ENCODE measurements at places on chromosomes 7 and 10. TPM values are rescaled to one million over a fixed set of nuclear protein-coding genes. Genes with fewer than 3 reads are reported as not detected.

DNA sequence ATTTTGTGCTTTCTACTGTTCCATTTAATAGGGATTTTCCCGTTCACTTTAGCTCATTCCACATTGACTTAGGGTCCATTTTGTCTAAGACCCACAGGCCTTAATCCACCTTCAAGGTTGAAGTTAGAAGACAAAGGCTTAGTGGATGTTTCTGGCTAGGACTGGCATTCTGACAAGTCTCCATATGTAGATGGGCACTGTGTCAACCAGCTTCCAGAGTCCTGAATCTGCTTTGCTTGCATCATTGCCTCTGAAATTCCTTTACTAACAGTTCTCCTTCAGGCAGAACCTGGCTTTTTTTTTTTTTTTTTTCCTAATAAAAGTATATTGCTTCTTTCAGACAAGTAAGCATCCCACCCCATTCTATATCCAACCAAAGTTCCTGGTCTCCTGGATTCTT lies 69.6 kb upstream of the PDCD4 start:
- H3K4me1 ChIP-seq = peaks cover 41% of the 10 kb centered on the region
- DNase-seq = no peak
- H3K4me3 ChIP-seq = peak overlapping the region; percentile 43
- H3K27me3 ChIP-seq = no peaks in the 10 kb centered on the region
- no peaks in the 10 kb centered on the region for H3K36me3 ChIP-seq
- peak overlapping the region; percentile 81 for H3K27ac ChIP-seq

- H3K36me3 ChIP-seq = no peaks in the 10 kb centered on the region
- H3K27ac ChIP-seq = no peak overlapping the region
- peaks cover 3% of the 10 kb centered on the region for H3K4me1 ChIP-seq
- DNase-seq = no peak
- H3K4me3 ChIP-seq = no peak overlapping the region
- H3K27me3 ChIP-seq = no peaks in the 10 kb centered on the region
These were observed 193.9 kb downstream of the SDK1 start for GRCh38 chr7:3494947-3495346.

OPALIN gene
- not detected for total RNA-seq

GRCh38 chr10:72238392-72239175 lies 22.5 kb upstream of the ASCC1 start:
- H3K27me3 ChIP-seq = no peaks in the 10 kb centered on the region
- no peak overlapping the region for H3K4me3 ChIP-seq
- H3K27ac ChIP-seq = no peak overlapping the region
- H3K36me3 ChIP-seq = peaks cover 31% of the 10 kb centered on the region

- H3K27me3 ChIP-seq = no peaks in the 10 kb centered on the region
- no peak overlapping the region for H3K27ac ChIP-seq
- H3K4me1 ChIP-seq = peaks cover 25% of the 10 kb centered on the region
- peaks cover 6% of the 10 kb centered on the region for H3K36me3 ChIP-seq
- DNase-seq = no peak
These were observed 1.9 kb upstream of the ZNF212 start for GRCh38 chr7:149237502-149237901.

DNA sequence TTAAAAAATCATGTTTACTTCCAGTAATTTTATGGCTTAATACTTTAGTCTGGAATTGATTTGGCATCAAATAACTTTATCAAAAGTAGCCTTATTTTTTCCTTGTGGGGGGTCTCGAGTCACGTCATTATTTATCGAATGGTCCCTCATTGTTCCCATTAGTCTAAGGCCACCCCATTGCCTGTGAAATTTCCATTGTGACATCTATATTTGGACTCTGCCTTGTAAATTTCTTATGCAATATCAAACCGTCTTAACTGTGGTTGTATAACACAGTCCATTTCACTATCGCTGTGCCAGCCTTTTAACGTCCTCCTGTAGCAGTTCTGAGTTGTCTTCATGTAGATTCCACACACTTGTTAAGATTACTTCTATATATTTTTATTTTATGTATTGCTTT lies 103.9 kb upstream of the RET start:
- H3K4me3 ChIP-seq = no peak overlapping the region
- H3K36me3 ChIP-seq = no peaks in the 10 kb centered on the region
- H3K27ac ChIP-seq = no peak overlapping the region
- H3K4me1 ChIP-seq = no peaks in the 10 kb centered on the region
- peaks cover 3% of the 10 kb centered on the region for H3K27me3 ChIP-seq

DNA sequence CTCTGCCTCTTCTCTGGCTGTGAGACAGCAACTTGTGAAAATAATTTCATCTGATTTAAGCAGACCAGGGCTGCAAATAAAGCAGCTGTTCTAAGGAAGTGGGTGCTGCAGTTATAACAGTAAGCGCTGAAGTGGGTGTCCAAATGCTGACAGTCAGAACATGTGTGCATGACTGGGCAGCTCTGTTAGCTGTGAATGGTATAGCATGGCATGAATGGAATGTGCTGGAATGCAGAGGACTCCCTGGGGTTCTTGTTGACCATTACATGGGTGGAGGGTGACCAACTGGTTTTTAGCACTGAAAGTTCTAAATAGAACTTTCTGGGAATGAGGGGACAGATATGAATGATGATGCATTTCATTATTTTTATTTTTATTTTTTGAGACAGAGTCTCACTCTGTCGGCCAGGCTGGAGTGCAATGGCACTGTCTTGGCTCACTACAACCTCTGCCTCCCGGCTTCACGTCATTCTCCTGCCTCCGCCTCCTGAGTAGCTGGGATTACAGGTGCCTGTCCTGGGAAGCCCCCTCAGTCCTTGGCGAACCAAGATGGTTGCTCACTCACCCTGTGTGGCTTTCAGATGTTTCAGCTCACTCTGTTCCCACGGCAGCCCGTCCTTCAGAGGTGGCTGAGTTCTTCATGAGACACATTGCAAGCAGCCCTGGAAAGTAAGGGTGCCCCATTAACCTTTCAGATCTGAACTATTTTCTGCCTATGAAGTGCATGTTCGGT lies 319.8 kb upstream of the PHYHIPL start:
- H3K4me3 ChIP-seq = no peak overlapping the region
- no peaks in the 10 kb centered on the region for H3K36me3 ChIP-seq
- H3K27ac ChIP-seq = no peak overlapping the region

GRCh38 chr7:140027858-140028257 lies 34.9 kb downstream of the PARP12 start:
- DNase-seq = no peak
- no peaks in the 10 kb centered on the region for H3K27me3 ChIP-seq
- H3K4me1 ChIP-seq = peaks cover 3% of the 10 kb centered on the region
- H3K27ac ChIP-seq = no peak overlapping the region

PLPP4 gene
- total RNA-seq = not detected

PDGFA gene
- 0.79 TPM for total RNA-seq

All from activated CD8-positive, alpha-beta T cell treated with anti-CD3 and anti-CD28 coated beads, Interleukin-2, amount 10 ng/mL, durations not matched to agents 7 days and 5 days (primary cell).